Left lung (tissue), 14 donors: ENCODE measurements at places on chromosomes 3 and 15.
A peak's percentile ranks its signal among the peaks of the same experiment; 100 is the strongest.

- H3K27me3 ChIP-seq: no peaks in the 10 kb centered on the region
- no peaks in the 10 kb centered on the region for H3K36me3 ChIP-seq
- peaks cover 33% of the 10 kb centered on the region for H3K4me1 ChIP-seq
- no peak for DNase-seq
- no peak overlapping the region for H3K27ac ChIP-seq
Measured at GRCh38 chr15:52551762-52552161, 17.1 kb downstream of the ARPP19 start.

DNA sequence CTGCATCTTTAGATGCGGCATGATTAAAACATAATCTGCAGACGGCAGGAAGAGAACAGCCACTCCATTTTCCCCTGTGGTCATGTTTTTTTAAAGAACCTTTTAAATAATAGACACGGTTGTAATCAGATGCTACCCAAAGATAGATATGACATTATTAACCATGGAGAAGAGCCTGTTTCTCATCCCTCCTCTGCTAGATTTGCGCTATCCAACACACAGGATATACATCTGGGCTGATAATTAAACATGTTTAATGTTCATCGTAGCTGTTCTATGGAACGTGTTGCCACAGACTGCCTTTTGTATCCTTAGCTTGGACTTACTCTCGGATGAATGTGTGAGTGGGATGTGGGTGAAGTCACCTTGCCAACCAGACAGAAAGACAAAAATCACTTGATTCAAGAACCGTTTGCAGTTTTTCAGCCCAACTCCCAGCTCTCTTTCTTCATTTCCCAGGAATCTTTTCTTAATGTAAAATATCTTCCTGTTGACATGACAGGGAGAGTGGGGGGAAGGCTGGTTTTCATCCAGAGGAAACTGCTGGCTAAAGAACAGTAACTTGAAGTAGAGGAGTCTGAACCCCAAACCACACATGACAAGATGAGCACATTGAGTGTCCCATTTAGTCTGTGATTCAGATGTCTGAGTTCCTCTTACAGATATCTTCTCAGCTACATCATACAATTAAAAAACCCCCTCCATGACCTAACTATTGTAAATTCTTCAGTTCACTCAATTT is 118.6 kb upstream of the PRICKLE2 start:
- peaks cover 36% of the 10 kb centered on the region for H3K4me1 ChIP-seq
- H3K27ac ChIP-seq: peak overlapping the region; percentile 80
- H3K36me3 ChIP-seq: no peaks in the 10 kb centered on the region
- H3K4me3 ChIP-seq: no peak overlapping the region
- no peak for DNase-seq

DNA sequence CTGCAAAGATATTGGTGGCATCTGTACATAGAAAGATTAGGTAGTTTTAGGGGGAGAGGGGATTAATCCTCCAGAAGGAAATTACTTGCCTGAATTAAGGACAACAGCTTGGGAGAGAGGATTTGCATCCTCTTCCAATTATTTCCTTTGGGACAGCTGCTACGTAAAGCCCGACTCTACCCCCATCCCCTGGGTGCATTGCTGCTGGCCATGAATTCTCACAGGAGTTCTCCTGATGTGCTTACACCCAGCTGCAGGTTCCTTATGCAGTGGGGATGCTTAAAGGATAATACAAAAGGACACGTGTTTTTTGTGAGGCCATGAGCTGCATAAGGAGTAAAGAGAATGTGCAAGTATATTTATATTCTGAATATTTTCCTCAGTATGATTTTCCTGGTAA is 132.3 kb downstream of the VPS8 start:
- H3K27me3 ChIP-seq: no peaks in the 10 kb centered on the region
- no peaks in the 10 kb centered on the region for H3K36me3 ChIP-seq
- no peaks in the 10 kb centered on the region for H3K4me1 ChIP-seq
- no peak for DNase-seq

- H3K36me3 ChIP-seq: no peaks in the 10 kb centered on the region
- DNase-seq: no peak
- H3K27me3 ChIP-seq: peaks cover 45% of the 10 kb centered on the region
- H3K27ac ChIP-seq: peak overlapping the region; percentile 49
- H3K4me3 ChIP-seq: peak overlapping the region; percentile 47
- H3K4me1 ChIP-seq: no peaks in the 10 kb centered on the region
Measured at GRCh38 chr3:99637368-99638111, 854 bp upstream of the COL8A1 start.

GRCh38 chr15:40990789-40991188 is 37.5 kb downstream of the CHAC1 start:
- H3K4me1 ChIP-seq: no peaks in the 10 kb centered on the region
- no peak overlapping the region for H3K27ac ChIP-seq
- H3K27me3 ChIP-seq: no peaks in the 10 kb centered on the region
- no peak for DNase-seq
- peaks cover 90% of the 10 kb centered on the region for H3K36me3 ChIP-seq

GRCh38 chr3:141092663-141093062 is 41.5 kb downstream of the SPSB4 start:
- no peaks in the 10 kb centered on the region for H3K27me3 ChIP-seq
- DNase-seq: no peak
- no peak overlapping the region for H3K27ac ChIP-seq
- H3K4me1 ChIP-seq: no peaks in the 10 kb centered on the region
- H3K4me3 ChIP-seq: no peak overlapping the region

DNA sequence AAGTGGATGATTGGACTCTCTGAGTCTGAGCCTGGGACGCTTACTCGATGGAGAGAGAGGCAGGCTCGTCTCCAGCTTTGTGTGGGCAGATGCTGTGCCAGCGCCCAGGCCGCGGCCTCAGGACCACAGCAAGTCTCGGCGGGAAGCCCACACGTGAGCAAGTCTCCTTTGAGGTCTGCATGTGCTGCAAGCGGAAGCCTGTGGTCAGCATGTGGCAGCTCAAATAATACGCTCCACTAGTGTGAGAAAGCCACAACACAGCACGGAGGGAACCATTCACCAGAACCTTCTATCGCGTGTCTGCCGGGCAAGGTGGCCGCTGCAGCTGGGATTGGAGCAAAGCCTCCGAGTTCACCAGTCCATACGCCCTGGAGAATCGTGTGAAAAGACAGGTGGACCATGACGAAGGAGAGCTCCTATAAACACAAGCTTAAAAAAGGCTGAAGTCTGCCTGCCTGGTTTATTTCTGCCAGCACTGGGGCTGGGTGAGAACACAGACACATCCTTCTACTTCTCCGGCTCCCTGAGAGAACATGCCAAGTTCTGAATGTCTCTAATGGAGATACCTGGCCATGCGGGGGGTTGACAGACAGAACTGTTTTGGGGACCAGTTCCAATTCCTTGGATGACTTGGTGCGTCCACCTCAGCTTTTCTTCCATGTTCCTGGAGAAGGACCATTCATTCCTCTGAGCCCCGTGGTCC is 82.0 kb upstream of the LRIG1 start:
- H3K4me3 ChIP-seq: no peak overlapping the region
- H3K27ac ChIP-seq: no peak overlapping the region
- no peaks in the 10 kb centered on the region for H3K36me3 ChIP-seq

GRCh38 chr3:18016366-18016765 is 273.9 kb upstream of the TBC1D5 start:
- H3K4me3 ChIP-seq: no peak overlapping the region
- no peaks in the 10 kb centered on the region for H3K36me3 ChIP-seq
- DNase-seq: no peak
- H3K27ac ChIP-seq: no peak overlapping the region
- H3K27me3 ChIP-seq: no peaks in the 10 kb centered on the region
- H3K4me1 ChIP-seq: no peaks in the 10 kb centered on the region

DNA sequence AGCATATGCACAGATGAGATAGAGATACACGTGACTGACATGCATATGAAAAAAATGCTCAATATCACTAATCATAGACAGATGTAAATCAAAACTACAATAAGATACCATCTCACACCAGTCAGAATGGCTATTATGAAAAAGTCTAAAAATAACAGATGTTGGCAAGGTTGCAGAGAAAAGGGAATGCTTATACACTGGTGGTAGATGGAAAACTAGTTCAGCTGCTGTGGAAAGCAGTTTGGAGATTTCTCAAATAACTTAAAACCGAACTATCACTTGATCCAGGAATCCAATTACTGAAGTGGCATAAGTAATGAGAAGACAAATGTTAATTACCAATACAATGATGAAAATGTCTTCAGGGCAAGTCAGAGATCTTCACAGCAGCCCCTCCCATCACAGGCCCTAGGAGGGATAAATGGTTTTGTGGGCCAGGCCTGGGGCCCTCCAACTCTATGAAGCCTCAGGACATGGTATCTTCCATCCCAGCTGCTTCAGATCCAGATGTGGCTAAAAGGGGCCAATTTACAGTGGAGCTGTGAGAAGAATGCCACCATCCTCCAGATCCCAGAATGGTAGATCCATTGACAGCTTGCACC is 71.4 kb upstream of the PLSCR4 start:
- no peak overlapping the region for H3K4me3 ChIP-seq
- H3K27ac ChIP-seq: no peak overlapping the region
- H3K4me1 ChIP-seq: no peaks in the 10 kb centered on the region
- H3K36me3 ChIP-seq: no peaks in the 10 kb centered on the region
- no peaks in the 10 kb centered on the region for H3K27me3 ChIP-seq
- DNase-seq: no peak

DNA sequence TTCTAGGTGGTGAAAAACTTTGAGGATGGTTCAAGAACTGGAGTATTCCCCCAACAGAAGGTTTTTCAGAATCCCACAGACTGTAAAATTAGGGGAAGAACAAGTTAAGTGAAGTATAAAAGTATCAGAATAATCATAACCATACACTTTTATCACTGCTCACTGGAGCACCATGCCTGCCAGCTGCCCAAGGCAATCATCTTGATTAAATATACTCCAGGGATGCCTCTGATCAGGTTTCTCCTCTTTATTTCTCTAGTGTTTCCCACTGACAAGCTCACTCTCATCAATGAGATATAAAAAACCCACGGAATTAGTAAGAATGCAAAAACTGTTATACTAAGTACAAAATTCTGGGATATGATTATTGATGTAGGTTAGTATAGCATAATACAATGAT is 108.0 kb downstream of the STAG1 start:
- no peaks in the 10 kb centered on the region for H3K27me3 ChIP-seq
- no peak for DNase-seq
- H3K4me1 ChIP-seq: no peaks in the 10 kb centered on the region
- H3K36me3 ChIP-seq: no peaks in the 10 kb centered on the region
- H3K27ac ChIP-seq: no peak overlapping the region
- H3K4me3 ChIP-seq: no peak overlapping the region

- H3K27me3 ChIP-seq: no peaks in the 10 kb centered on the region
- H3K27ac ChIP-seq: no peak overlapping the region
- H3K4me3 ChIP-seq: no peak overlapping the region
- DNase-seq: no peak
- H3K4me1 ChIP-seq: no peaks in the 10 kb centered on the region
- H3K36me3 ChIP-seq: no peaks in the 10 kb centered on the region
Measured at GRCh38 chr15:90572893-90573292, 43.2 kb downstream of the CRTC3 start.

DNA sequence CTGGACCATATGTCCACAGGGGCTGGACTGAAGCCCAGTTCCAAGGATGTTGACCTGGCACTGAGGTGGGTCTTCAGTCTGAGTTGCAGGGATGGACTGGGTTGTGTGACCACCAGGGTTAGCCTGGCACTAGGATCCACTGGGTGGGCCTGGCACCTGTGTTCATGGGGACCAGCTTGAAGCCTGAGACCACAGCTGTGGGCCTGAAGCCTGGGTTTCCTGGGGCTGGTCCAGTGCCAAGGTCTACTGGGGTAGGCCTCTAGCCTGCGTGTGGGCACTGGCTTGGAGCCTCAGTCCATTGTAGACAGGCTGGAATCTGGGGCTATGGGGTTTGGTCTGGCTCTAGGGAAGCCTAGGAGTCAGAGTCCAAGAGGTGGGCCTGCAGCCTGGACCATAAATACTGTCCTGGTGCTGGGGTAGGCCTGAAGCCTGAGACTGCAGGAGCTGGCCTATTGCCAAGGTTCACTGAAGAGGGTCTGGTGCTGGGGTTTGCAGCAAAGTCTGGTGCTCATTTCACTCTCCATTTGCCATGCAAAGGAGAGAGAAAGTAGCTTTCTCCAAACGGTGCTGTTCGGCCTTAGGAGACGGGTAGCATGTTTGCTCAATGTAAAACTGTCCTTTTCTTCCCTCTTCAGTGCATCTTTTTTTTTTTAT is 51.2 kb upstream of the TBC1D5 start:
- H3K4me1 ChIP-seq: no peaks in the 10 kb centered on the region
- no peaks in the 10 kb centered on the region for H3K36me3 ChIP-seq
- no peak for DNase-seq
- H3K4me3 ChIP-seq: no peak overlapping the region
- H3K27ac ChIP-seq: no peak overlapping the region

DNA sequence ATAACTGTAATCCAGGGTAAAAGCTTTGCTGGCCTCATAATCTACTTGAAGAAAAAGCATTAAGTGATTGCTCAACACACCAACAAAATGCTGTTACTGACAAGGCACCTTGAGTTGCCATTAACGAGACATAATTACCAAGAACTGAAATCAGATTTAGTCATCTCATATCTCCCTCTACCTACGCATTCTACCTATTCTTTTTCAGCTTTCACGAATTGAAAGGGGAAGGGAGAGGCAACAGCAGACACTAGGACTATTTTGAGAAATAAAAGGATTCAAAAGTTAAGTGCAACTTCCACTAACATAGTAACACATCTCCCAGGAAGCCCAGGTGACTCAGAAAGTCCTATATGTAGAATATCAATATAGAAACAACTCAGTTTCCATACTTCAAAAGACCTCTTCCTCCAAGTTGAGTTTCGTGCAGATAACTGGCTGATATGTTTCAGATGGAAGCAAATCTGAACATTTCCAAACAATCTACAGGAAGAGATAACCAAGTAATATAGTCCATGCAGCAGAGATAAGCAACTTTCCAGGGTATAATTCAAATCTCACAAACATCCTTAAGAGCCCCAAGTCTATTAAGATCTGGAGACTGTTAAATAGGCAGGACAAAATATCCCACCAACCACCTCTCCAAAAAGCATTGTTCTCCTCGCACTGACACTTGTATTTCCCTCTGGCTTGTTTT is 1.9 kb downstream of the OSBPL10 start:
- H3K4me1 ChIP-seq: peaks cover 28% of the 10 kb centered on the region
- H3K27ac ChIP-seq: no peak overlapping the region
- no peaks in the 10 kb centered on the region for H3K36me3 ChIP-seq

- no peaks in the 10 kb centered on the region for H3K36me3 ChIP-seq
- peaks cover 9% of the 10 kb centered on the region for H3K27me3 ChIP-seq
- peak overlapping the region; percentile 96 for H3K27ac ChIP-seq
- no peak overlapping the region for H3K4me3 ChIP-seq
- peaks cover 79% of the 10 kb centered on the region for H3K4me1 ChIP-seq
- DNase-seq: no peak
Measured at GRCh38 chr3:13415997-13416793, 3.9 kb downstream of the NUP210 start.

- no peak overlapping the region for H3K27ac ChIP-seq
- H3K4me1 ChIP-seq: no peaks in the 10 kb centered on the region
- no peaks in the 10 kb centered on the region for H3K27me3 ChIP-seq
- DNase-seq: no peak
- no peak overlapping the region for H3K4me3 ChIP-seq
- no peaks in the 10 kb centered on the region for H3K36me3 ChIP-seq
Measured at GRCh38 chr3:165827233-165827632, 10.0 kb downstream of the BCHE start.

GRCh38 chr3:124588794-124589193 is 141.5 kb upstream of the UMPS start:
- peaks cover 4% of the 10 kb centered on the region for H3K4me1 ChIP-seq
- H3K27ac ChIP-seq: no peak overlapping the region
- no peaks in the 10 kb centered on the region for H3K27me3 ChIP-seq
- H3K36me3 ChIP-seq: no peaks in the 10 kb centered on the region
- DNase-seq: no peak

GRCh38 chr15:77993374-77993911 is 84.1 kb downstream of the TBC1D2B start:
- H3K27ac ChIP-seq: no peak overlapping the region
- H3K4me3 ChIP-seq: no peak overlapping the region
- no peaks in the 10 kb centered on the region for H3K27me3 ChIP-seq
